Activated CD8-positive, alpha-beta memory T cell treated with anti-CD3 and anti-CD28 coated beads for 1 hour (primary cell): ENCODE measurements at places on chromosomes 7 and 10.

GRCh38 chr7:107693396-107693795 is 32.8 kb downstream of the SLC26A4 start:
- no peak for DNase-seq

- DNase-seq, result no peak
Measured at GRCh38 chr10:69439350-69439739, 11.9 kb upstream of the TSPAN15 start.

GRCh38 chr10:113222207-113222606 is 272.2 kb downstream of the TCF7L2 start:
- DNase-seq, result no peak

DNA sequence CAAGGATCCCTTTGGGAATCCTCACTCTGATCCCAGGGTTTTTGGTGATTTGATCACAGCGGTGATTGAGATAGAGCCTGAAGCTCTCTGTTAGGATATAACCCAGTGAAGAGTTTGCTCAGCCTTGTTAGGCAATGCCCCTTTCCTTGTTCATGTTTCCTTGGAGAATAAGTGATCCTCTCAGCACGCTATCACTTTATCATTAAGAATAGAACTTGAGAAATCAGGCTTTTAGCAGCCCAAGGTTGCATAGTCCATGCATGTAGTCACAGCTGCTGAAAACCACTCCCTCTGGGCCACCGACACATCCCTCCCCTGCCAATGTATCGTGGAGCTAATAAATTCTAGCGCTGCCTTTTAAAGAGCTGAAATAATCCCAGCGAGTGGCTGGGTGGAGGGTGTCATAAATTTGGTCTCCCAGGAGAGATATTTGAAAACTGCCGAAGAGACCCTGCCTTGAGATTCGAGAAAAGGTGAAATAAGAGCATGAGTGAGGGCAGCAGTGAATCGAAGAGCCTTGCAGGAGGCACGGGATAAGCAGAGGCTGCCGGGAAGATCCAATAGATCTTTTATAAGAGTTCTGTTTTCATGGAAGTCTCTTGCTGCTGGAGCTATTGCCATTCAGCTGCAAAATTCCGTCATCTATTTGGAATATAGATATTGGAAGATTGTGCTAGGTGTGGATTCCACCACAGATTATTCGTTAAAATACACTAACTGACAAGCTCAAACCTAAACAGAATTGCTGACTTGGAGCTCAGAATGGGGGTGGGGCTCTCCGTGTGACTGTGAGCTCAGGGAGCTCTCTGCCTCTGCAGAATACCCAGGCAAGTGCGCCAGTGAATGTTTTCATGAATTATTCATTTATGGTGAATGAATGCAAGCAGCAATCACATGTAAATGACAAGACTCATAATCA is 249.8 kb downstream of the TRIL start:
- DNase-seq, result no peak

DNA sequence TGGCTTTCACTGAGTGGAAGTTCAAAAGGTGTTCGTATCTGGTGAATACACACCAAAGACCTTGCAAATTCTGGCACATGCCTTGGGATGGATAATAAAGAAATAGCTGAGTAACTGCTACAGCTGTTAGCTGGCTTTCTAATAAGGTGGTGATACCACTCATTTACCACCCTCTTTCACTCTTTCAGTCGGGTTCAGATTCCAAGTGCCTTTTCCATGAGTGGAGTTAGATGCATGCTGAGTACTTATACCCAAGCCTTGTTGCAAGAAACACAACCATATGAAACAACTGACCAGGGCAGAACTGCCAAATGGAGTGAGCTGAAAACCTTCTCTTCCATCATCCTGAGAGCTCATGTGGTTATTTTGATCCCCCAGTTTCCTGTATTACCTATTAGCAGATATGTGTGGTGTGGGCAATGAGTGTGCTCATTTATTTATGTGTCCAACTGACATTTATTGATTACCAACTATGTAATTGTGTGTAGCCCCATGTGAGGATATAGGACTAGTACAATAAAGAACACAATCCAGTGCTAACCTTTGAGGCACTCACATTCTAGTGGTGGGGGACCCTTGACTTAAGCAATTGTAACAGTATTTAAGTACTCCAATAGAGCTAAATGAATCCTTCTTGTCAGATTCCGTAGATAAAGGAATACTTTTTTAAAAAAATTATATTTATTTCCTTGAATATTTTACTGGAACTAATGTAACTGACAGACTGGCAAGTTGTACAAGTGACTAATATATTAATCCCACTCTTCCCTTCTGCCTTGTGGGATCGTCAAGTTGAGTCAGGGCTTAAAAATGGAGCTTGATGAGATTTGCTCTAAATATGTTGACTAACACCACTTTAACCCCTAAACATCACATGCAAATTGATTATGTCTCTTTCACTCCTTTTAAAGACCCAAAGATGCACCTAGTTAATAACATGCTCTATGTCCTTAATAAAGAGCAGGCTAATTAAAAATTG is 124.7 kb downstream of the ARID5B start:
- no peak for DNase-seq

DNA sequence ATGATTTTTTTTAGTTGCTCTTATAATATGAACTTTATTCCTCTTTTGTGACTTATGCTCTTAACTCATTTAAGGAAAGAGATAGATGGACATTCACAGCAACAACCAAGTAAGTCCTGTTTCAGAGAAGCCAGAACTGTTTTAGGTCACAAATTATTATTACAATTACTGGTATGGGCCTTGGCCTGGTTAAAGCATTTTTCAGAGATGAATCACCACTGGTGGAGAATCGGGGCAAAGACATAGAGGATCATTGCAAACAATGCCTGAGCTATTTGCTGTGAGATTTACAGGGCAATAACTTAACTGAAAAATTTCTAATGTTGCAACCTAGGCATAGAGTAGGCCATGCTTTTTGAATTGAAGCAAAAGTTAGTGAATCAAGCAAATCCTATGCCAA is 138.0 kb upstream of the YAE1 start:
- DNase-seq, result no peak

DNA sequence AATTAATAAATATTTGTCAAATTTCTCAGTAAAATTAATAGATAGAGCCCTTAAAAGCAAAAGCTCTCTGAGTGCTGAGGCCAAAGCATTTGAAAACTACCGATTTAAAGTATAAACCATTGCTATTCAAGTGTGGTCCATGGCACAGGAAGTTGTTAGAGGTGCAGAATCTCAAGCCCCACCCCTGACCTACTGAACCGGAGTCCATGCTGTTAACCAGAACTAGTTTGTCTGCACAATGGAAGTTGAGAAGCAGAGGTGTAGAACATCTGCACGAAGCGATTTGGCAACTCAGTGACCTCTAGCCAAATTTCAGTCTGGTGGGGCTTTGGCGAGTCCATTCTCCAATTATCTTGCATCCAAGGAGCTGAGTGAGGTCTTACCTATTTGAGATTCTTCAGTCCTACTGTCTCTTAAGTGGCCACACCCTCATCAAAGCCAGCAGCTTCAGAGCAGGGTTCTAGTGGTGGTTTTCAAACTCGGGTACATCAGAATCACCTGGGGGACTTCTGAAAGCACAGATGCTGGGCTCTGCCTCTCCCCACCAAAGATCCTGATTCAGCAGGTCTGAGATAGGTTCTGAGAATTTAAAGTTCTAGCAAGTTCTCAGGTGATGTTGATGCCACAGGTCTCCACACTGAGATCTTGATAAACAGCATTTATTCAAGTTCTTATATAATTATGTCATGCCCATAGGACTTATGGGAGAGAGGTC is 96.8 kb upstream of the SAMD8 start:
- no peak for DNase-seq

- DNase-seq, result no peak
Measured at GRCh38 chr7:104096683-104097082, 107.2 kb upstream of the RELN start.

GRCh38 chr7:156119771-156120170 is 307.5 kb upstream of the SHH start:
- DNase-seq, result no peak

- no peak for DNase-seq
Measured at GRCh38 chr7:139771001-139771956, 6.5 kb downstream of the HIPK2 start.

DNA sequence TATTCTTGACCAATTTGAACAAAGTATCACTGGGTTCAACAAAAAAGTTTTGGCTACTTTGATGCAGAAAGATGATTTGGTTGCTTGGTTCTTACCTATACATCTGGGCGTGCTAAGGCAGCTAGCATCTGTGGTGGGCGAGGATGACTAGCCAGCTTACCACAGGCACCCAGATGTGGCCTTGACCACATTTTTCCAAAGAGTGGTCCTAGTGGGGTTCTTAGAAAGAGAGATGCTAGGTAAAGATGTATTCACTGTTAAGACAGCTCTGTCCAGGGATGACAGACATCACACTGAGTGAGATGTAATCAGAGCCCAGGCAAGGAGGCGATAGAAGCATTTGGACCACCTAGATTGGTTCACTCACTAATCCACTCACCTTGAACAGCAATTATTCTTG is 785 bp downstream of the DNTT start:
- no peak for DNase-seq

DNA sequence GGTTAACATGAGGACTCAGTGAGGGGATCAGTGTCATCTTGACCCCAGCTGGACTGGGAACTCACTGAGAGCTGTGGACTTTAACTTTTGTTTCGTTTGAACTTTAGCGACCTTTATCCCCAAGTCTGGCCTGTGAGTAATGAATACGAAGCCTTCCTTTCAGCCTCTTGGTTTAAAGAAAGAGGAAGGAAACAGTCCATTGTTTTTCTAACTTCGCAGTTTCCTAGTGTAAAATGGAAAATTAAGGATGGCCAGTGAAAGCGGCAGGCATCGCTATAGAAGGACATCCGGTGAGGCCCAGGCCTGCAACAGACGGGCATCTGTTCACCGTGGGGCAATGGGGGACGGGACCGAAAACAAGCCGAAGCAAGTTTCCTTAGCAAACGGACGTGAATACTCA is 44.1 kb upstream of the ADO start:
- no peak for DNase-seq

DNA sequence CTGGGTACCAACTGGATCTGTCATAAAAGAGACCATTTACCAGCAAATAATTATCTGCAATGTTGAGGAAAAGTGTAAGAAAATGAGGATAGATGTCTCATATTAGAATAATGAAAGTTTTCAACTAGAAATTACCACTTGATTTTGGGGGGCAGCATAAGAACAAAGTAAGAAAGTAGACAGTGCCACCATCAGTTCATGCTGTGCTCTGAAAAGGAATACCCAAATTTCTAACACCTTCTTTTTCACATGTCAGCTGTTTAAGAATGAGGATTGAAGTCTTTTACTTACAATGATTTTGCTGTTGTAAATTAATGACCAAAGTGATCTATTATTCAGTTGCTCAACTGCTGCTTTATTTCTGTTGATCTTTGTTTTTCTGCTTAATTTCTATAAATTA is 578.3 kb downstream of the ETV1 start:
- no peak for DNase-seq

DNA sequence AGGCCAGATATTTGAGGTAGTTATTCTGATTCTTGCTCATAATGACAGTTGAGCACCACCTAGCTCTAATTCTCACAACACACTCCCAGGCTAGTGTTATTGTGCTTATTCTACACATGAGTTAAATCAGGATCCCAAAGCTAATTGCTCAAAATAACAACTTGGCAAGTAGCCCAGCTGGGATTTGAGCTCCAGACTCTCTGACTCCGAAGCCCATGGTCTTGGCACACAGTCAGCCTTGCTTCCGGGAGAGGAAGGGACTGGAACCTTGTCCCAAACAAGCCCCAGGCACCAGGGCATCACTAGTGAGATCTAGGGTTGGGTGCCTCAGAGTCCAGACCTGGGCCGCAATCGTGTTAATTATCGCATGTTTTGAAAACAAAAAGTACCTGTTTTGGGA is 101.4 kb downstream of the GPAM start:
- DNase-seq, result no peak

GRCh38 chr10:93404048-93404354 is 78.1 kb downstream of the MYOF start:
- DNase-seq, result no peak

DNA sequence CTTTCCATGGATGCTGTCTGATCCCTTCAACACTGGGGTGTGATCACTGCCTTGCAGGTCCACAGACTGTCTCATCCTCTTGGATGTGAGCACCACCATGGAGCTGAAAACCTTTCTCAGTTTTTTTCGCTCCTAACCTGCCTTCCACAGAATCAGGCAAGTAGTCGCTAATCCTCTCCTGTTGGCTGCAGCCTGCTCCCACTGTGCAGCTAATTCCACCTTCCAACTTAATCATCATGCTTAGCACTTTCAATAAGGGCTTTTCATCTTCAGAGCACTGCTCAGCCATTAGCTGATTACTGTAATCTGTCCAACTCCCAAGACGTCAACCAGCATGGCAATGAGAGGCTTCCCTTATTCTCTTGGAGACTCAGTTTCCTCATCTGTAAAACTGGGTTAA is 15.1 kb upstream of the CDH23 start:
- DNase-seq, result no peak

- no peak for DNase-seq
Measured at GRCh38 chr7:47227762-47228177, 354.1 kb downstream of the TNS3 start.

DNA sequence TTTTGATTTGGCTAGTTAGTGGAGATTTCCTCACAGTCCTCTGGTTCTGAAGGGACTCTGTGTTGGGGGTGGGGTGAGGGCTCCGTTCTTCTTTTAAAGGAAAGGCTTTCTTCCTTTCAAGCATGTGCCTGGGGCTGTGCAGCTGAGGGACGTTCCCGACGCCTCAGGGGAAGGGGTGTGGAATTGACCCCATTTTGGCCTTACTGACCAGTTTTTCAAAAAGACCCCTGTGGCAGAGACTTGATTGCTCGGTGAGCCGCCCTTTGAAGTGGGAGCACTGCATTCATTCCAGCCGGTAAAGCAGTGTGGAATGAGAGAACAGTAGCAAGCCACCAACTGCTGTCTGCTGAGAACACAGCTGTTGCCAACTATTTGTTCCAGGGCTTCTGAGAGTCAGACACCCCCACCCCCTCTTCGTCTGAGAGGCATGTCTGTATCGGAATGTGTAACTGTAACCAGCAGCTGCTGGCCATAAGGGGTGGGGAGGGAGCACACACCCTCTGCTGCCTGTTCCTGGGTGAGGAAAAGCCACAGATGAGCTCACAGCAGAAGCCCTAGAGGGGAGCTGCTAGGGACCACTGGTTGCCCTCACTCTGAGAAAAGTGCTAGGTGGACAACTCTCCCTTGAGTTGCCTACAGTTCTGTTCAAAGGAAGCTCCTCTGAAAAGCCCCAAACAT is 33.2 kb downstream of the WBP1L start:
- DNase-seq, result no peak

- no peak for DNase-seq
Measured at GRCh38 chr10:69065406-69066361, 22.2 kb upstream of the SRGN start.

DNA sequence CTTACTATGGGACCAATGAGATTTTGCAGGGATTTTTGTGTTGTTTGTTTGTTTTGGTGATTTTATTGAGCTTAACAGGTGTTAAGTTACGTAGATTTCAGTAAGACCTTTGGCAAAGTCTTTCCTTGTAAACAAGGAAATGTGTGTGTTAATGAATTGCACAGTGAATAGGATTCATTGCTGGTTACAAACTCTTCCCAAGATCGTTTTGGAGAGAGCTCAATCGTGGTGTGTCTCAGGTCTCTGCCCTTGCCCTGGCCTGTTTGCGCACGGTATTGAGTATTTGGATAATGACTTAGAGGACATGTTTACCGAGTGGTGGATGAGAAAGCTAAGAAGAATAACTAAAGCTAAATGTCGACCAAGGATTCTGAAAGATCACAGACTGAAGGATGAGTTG is 41.9 kb downstream of the PRPF18 start:
- DNase-seq, result no peak
